ENCODE measurements at places on chromosomes 6 and 20.

DNA sequence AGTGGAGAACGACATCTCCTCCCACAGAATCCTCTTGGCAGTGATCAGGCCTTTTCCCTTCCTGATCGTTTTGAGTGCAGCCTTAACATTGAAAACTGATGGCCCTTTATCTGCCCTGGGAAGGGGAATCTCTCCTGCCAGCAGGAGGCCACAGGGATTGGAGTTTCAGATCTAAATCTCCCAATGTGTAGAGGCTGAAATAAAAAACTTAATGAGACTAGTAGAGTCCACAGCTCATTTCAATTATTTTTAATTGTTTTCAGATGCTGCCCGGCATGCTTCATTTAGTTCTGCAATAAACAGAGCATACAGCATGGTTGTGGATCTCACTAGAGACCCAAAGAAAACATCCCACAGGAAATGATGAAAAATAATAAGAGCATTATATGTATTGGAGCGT, 662.2 kb upstream of the HS3ST5 start:
- DNase-seq = no peak

GRCh38 chr20:2357114-2357513, 23.6 kb upstream of the TGM6 start:
- DNase-seq = no peak

DNA sequence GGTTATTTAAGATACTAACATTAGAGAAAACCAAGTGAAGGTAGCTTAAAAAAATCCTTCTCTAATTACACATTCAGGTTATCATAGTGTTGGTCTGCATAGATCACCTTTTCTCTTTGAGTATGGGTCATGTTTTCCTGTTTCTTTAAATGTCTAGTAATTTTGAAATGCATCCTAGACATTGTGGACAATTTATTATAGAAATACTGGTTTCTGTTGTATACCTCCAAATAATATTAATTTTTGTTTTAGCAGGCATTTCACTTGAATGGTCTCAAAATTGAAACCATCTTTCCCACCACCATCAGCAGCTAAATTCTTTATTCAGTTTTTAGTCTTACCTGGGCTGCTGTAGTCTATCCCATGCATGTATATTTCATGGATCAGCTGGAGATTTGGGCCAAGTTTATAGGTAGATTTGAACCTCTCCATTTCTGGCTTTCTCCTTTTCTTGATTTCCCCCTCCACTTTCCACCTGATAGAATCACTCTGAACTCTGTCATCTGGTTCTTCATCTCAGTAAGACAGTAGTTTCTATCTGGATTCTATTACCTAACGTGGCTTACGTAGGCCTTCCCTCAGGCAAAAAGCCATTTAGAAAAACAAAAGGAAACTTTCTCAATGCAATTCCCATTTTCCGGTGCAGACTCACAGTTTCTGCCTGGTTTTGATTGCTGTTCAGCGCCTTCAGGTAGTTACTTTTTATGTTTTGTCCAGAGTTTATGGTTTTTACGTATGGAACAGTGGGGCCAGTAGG, 52.3 kb downstream of the ZFAND3 start:
- DNase-seq = no peak

GRCh38 chr6:7087491-7087979, 20.2 kb upstream of the RREB1 start:
- no peak for DNase-seq

DNA sequence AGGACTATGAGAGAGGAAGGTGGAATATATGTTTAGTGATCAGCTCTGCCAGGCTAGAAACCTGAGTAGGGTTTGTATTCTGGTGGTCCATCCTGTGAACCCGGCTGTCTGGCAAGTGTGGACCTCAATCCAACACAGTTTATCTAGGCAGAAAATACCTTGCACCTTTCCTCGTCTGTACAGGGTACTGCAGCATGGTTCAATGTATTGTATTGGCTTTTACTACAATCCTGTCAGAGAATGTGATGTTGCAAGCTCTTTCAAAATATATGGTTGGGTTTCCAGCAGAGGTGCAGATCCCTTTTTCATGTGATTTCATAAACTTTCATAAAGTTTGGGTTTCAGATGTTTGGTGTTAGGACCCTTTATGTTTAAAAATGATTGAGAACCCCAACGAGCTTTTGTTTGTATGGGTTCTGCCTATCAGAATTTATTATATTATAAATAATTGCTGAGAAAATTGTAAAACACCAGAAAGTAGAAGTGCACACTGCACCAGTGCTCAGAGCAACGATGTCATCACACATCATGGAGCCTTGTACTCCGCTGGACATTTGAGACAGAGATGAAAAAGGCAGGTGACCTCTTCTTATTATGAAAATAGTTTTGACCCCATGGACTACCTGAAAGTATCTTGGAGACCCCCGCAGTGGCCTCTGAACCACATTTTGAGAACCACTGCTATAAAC, 106.6 kb downstream of the RTN4IP1 start:
- DNase-seq = no peak

DNA sequence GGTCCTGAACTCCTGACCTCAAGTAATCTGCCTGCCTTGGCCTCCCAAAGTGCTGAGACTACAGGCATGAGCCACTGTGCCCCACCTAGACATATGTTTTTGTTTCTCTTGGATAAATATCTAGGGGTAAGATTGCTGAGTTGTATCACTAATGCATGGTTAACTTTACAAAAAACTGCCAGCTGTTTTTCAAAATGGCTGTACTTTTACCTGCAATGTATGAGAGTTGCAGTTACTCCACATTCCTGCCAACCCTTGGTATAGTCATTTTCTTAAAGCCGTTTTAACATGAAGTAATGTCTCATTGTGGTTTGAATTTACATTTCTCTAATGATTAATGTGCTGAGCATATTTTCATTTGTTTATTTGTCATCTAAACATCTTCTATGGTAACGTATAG, 289.7 kb downstream of the UTRN start:
- no peak for DNase-seq

- DNase-seq = no peak
Observed at GRCh38 chr6:106377061-106377540, 16.6 kb downstream of the CRYBG1 start.

GRCh38 chr6:46592740-46593139, 59.9 kb downstream of the CYP39A1 start:
- DNase-seq = no peak

GRCh38 chr20:412081-412480, 4.0 kb downstream of the RBCK1 start:
- no peak for DNase-seq

- DNase-seq = no peak
Observed at GRCh38 chr20:36848677-36849076, 27.3 kb upstream of the TLDC2 start.

DNA sequence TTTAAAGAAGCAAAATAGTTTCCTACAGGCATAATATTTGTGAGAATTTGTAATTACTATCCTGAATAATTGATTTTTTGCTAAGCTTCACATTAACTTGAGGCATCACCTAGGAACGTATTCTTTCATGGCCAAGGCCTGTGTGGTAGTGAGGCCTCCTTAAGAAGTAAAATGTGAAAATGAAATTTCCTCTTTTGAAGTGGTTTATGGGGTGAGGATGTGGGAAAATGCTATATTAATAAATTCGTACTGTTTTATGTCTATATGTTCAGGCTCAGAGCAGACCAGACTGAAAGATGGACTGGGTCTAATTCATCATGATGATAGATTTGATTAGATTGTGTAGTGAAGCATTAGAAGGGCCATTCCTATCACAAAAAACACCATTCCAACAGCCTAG, 33.1 kb downstream of the MYLIP start:
- DNase-seq = no peak

GRCh38 chr20:45019762-45020123, 53.4 kb downstream of the STK4 start:
- no peak for DNase-seq

DNA sequence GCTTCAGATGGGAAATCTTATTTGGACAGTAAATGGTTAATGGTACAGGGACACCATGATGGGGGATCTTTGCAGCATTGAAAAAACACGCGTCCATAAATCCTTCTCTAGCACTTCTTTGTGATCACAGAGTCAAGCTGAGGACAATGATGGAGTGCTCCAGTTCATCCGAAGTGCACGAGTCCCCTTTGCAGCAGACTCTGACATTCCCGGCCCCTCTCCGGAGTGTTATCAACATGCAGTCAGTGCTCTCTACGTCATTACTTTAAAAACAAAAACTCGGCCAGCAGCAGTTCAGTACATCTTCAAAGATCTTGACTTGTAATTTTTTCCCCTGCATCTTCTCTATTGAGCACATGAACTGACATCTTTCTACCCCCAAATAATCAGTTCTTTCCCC, 185.5 kb upstream of the AKAP12 start:
- no peak for DNase-seq

GRCh38 chr6:116536216-116536621, 9.3 kb downstream of the TRAPPC3L start:
- no peak for DNase-seq

DNA sequence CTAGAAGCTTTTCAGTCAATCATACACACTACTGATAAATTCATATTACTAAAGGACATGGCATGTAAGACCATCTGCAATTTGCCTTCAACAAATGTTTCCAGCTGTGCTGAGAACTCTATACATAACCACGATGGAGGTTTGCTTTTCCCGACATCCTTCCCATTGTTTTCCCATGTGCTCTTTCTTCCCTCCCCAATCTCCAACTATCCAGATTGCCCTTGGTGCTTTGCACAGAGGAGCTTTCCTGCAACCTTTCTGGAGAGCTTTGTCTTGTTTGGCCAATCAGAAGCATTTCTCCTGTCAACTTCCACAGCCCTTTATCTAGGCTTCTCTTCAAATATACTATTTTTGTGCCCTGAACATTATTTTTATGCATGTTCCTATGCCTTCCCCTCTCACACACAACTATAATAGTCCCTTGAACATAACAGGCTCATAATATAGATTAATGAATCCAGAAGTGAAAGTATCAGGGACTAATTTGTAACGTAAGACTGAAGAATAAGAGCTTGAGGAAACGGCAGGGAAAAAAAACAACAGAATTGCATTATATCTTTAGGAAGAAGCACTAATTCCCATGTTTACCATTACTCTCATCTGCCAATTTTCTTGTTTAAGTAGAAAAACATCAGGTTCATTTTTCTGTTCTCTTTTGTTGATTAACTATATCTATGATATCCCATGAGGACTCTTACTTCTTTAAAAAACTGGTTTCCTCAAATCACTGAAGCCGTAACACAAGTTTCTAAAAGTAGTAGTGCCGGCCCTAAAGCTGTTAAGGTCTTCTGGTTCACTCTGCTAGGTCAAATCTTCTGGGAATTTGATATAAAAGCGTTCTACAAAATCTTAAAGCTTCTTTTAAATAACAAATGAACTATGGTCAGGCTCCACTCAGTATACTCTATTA, 20.1 kb downstream of the SMLR1 start:
- DNase-seq = no peak

GRCh38 chr6:44064089-44064947, 62.9 kb downstream of the MRPL14 start:
- no peak for DNase-seq

DNA sequence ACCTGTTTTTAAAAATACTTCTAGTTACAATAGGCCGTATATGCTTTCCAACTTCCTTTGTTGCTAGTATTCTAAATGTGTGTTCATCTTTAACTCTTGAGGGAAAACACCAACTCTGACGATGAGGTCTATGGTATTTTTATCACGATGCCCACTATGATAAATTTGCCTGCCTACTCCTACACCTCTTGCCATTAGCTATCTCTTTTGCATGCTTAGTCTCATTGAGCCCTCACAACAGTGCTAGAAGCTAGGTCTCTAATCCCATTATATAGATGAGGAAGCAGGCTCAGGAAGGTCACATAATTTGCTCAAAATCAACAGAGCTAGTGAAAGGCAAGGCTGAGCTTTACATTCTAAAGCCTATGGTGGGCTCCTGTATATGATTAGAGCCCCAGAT, 13.2 kb downstream of the AAR2 start:
- DNase-seq = no peak

DNA sequence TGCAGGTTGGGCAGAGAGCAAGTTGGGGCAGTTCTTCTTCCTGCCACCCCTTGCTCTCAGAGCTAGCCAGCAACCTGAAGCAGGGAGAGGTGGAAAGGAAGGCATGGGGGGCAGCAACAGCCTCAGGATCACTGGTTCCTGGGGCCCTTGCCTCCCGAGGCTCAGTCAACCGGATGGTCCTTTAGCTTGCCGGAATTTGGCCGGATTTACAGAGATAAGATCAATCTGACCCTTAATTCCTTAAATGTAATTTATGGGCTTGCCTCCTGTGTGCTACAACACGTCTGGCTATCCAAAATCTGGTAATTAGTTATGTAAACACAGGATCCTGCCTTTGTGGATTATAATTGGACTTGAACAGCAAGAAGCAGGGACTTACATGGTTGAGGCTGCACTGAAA, 19.5 kb upstream of the TCP11 start:
- no peak for DNase-seq

DNA sequence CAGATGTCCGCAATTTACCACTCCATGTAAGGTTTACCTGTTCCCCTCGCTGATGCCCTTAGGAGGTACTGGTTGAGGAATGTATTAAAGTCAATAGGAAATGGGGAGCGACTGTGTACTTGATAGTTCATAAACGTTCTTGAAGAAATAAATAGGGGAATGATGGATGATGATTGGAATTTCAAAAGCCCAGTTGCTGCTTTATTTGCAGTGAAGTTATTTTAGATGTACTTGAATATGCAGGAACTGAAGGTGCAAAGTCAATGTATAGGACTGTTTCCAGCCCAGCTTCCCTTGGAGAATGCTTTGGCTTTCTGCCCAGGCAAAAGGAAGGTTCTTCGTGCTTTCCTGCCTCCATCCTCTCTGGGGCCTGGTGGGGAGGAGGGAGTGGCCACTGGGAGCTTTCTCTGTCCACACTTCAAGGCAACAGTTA, 19.8 kb downstream of the ADGRF5 start:
- DNase-seq = no peak

- DNase-seq = no peak
Observed at GRCh38 chr20:25251558-25251957, 3.7 kb downstream of the PYGB start.

Measured in stimulated activated CD8-positive, alpha-beta memory T cell treated with anti-CD3 and anti-CD28 coated beads, Interleukin-2, amount 100 ng/mL, for 1 hour (primary cell).